ENCODE measurements at places on chromosomes 6 and 20.

DNA sequence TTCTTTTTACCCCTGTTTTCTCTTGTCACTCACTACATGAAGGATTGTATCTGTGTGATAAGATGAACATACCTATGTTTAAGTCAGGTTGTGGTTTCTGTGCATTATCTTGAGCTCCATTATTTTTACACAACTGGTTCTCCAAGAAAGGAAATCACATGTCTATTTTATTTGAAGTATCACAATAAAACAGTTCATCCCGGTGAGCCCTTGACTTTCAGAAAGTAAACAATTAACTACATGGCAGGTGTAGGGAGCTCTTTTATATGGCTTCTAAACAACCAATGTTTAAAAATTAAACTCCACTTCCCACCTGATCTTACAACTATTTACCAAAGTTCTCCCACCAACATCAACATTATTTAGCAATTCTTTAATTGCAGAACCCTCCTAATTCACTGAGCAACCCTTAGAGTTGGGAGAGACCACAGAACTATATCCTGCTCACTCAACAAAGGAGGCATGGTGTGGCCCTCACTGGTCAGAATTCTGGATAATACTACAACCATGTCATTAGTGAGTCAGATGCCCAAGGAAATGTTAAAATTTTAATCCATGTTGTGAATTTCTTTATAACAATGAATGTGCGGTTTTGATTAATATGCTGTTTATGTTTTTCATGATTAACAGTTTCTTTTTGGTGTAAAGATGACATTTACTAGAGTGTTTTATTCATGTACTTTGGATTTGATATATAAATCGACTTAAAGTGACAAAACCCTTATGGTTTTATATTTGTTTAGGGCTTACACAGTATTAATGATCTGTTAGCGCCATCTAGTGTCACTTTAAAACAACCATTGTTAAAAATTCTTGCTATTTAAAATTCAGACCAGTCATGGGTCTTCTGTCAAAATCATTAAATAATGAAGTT lies 50.0 kb upstream of the SCGN start:
- peak; percentile 85 for DNase-seq

- peak; percentile 79 for DNase-seq
Measured at GRCh38 chr6:43891072-43891870, 121.3 kb downstream of the VEGFA start.

GRCh38 chr20:62638055-62638570 lies 4.2 kb upstream of the SLCO4A1 start:
- DNase-seq = no peak

DNA sequence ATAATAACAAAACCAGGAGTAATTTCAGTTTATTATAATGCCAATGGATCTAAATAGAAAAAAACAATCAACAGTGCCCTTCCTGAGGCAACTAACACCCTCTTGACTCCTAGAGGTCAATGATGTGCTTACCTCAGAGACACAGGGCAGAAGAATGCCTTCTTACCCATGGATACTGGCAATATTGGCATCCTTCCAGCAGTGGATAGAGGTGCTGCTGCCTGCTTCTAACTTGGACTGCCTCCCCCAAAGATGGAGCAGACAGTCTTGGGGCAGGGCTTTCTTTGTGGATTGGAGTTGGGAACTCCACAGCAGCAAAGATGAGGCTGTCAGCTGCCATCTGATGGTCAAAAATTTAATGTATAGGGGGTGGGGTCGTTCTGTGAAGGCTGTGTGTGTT lies 78.7 kb downstream of the AK9 start:
- peak; percentile 49 for DNase-seq

DNA sequence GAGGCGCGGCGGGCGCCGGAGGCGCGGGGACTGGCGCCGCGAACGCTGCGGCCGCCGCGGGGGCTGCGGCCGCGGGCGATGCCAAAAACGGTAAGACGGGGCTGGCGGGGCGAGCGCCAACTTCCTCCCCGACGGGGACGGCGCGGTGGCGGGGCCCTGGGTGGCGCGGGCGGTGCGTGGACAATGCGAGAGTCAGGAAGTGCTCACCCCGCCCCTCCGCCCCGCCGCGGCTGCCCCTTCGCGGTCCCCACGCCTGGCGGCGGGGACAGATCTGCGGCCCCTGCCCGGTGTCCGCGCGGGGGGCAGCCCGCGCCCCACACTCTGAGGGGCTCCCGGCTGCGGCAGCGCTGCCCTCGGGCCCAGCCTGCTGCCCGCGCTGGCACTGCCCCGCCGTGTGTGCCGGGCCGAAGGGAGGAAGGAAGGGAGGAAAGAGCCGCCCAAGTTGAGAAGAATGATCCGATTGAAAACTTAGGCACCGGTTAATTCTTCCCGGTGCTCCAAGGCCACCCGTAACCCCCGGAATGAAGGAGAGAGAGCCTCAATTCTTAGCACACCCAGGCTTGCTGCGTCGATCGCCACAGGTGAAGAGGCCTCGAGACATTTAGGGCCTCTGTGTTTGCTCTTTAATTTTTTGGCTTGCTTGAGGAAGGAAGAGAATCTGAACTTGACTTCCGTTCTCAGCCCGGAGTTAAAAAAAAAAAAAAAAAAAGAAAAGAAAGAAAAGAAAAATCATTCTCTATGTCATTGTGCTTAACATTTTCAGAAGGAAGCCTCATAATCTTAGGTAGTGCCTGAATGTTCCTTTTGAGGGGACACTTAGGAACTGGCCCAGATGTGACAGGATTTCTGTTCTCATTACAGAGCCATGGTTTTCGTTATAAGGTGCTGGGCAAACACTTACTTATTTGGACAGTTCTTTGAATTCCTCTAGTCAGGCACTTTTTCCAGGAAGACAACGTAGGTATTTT lies 982 bp downstream of the HECA start:
- DNase-seq = peak; percentile 55

- no peak for DNase-seq
Measured at GRCh38 chr6:5443491-5443890, 182.2 kb downstream of the FARS2 start.

DNA sequence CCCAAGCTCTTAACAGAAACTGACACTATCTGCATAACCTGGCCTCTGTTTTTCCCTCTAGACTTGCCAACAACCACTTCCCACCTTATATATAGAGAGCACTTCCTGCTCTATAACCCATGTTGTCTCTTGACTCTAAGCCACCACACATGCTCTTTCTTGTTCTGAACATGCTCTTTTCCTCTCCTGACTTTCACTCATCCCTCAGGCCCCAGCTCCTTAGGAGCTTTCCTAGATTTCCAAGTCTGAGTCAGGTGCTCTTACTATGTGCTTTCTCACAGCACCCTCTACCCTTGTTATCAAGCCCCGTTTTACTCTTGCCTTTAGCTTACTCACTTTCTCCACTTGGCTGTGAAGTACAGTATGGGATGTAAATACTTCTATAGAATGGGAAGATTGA lies 143.9 kb upstream of the EYA4 start:
- DNase-seq = no peak

- no peak for DNase-seq
Measured at GRCh38 chr6:14284969-14285590, 167.5 kb downstream of the CD83 start.

- no peak for DNase-seq
Measured at GRCh38 chr20:35062478-35062877, 30.1 kb downstream of the TRPC4AP start.

DNA sequence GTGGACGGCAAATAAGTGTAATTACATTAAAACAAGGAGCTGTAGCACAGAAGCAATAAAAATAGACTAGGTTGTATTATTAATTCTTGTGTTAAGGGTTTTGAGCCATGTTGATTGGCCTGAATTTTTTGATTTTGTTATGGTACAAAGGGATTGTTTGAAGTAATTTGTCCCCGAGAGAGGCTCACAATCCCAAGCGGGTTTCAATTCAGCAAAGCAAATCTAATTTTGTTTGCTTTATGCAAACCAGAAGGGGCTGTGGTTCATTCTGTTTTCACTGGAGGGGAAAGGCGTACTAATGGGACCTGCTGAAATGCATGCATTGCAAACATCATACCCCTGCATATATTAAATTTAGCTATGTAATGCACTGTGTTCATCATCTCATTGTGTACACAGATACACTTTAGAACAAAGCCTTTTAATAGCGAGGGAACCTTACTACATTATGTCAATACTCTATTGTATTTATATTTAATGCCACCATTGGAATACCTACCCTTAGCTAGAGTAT lies 379.5 kb upstream of the POU3F2 start:
- no peak for DNase-seq

- DNase-seq = peak; percentile 33
Measured at GRCh38 chr6:52876056-52876787, 33.3 kb downstream of the GSTA3 start.

GRCh38 chr6:138465007-138465645 lies 34.2 kb downstream of the NHSL1 start:
- peak; percentile 42 for DNase-seq

- no peak for DNase-seq
Measured at GRCh38 chr6:101102702-101103101, 221.6 kb upstream of the ASCC3 start.

DNA sequence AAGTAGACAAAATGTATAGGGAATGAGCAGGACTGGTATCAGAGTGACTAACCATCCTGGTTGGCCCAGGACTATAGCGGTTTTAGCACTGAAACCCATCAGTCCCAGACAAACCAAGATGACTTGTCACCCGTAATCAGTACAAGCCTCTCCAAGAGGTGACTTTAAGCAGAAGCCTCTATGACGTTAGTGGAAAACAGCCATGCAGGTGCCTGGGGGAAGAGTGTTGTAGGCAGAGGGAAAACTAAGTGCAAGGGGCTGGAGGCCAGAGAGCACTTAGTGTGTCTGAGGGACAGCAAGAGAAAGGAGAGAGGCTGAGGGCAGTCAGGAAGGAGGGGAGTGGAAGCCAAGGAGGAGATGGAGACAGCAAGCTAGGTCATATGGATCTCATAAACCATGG lies 2.1 kb downstream of the SGK2 start:
- DNase-seq = no peak

DNA sequence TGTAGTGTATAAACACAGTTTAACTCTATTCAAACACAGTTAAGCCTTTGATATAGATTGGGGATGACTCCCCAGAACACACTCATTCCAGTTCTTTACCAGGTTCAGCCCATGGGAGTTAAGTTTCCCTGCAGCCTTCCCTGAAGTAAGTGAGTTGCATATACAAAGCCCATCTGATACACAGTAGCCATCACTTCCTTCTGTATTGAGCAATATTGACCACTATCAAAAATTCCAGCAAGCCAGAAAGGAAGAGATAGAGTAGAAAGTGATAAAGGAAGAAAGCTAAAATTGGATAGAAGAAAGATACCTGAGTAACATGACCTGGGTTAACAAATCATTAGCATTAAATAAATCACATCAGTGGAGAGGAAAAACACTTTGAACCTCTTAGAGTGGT lies 34.6 kb downstream of the DEFB114 start:
- no peak for DNase-seq

- no peak for DNase-seq
Measured at GRCh38 chr6:160044687-160045086, 75.8 kb downstream of the IGF2R start.

DNA sequence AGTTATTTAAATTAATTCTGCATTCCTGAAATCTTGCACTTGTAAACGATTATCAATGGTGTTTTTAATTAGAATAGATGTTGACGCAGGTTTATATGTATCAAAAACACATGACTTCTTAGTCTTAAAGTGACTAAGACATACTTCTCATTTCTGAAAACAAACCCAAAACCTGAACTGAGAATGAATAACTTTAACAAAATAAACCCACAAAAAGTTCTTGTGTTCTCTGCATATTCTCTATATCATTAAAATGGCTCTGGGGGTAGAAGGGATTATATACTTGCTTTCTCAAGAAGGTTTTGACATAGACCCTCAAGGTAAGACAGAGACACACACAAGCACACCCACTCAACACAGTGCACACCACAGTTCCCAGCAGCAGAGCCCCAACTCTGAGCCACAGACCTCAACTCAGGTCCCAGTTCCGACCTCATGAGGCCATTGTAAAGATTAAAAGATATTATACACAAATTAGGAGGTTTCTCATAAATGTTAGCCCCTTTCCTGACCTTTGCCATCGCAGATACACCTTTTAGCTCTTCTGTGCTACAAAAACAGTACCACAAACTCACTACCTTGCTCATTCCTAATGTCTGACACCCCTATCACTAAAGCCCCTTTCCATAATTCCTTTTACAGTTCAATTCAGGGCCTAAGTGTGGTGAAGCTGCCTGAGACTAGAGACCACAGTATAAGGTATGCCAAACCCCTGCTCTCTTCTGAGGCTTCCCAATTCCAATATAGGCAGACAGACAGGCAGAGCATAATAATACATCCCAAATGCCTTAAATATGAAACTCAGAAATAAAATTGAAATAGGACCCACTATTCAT lies 267.8 kb downstream of the PTPRK start:
- no peak for DNase-seq

DNA sequence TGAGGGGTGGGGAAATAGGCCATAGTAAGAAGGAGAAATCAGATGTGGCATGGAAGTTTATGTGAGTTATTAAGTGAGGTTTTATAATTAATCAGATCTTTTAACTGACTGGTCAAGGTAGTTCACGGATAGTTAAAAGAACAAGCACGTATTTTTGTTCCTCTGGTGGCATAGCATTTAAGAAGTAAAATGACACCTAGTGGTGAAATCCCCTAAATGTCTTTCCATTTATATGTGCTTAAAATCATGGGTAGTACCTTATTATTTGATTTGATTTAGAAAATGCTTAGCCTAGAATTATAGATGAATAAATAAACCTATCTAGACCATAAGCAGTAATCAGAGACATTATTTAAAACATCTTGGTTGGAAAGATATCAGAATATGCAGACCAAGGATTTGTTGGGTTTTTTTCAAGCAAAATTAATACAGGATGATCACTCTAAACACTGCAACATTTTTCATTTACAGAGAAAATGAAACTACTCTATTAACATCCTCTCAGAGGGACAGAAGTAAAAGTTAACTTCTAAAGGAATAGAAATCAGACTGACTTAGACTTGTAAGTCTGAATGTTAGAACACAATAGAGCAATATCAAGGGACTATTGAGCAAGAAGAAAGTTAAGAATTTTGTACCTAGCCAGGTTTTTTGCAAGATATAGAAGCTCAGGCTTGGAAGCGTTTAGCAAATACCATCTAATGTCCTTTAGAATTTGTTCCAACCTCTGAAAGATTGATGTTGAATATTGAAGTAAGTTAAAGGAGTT lies 81.1 kb downstream of the STXBP5 start:
- DNase-seq = peak; percentile 54

- peak; percentile 48 for DNase-seq
Measured at GRCh38 chr6:79783670-79784394, 152.7 kb downstream of the SH3BGRL2 start.

GRCh38 chr6:109922851-109923250 lies 55.3 kb upstream of the GPR6 start:
- DNase-seq = no peak

DNA sequence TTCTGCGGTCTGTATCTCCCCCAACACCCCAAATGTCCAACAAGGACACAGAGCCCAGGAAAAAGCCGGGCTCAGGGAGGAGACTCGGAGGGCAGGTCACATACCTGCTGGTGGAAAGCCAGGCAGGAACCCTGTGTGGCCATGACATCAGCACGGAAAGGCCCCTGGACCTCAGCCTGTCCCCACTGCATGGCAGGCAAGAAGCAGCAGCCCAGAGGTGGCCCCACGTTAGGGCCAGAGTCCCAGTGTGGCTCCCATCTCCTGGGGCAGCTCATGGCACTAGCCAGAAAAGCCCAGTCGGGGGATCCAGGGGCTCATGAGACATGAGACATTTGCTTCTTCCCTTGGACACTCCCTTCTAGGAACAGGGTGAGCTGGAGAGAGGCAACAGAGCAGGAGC lies 258.7 kb downstream of the DLL1 start:
- DNase-seq = no peak
